Activated T-helper 1 cell treated with anti-CD3 and anti-CD28 coated beads, Interleukin-12 subunit alpha, Interleukin-12 subunit beta, Interleukin-2, Interleukin-4 antibody, amounts not matched to agents 30 ng/mL and 10 ng/mL and 1 ng/mL, durations not matched to agents 14 hours and 24 hours and 36 hours (primary cell): ENCODE measurements at places on chromosomes 6 and 20. TPM values are rescaled to one million over a fixed set of nuclear protein-coding genes. Genes with fewer than 3 reads are reported as not detected.
A peak's percentile ranks its signal among the peaks of the same experiment; 100 is the strongest.

GRCh38 chr6:157592541-157592940 lies 211.6 kb downstream of the ZDHHC14 start:
- no peak for DNase-seq

GRCh38 chr6:63114610-63115211 lies 96.6 kb upstream of the FKBP1C start:
- no peak for DNase-seq

- DNase-seq: no peak
Measured at GRCh38 chr6:113824866-113825265, 32.3 kb upstream of the MARCKS start.

DNA sequence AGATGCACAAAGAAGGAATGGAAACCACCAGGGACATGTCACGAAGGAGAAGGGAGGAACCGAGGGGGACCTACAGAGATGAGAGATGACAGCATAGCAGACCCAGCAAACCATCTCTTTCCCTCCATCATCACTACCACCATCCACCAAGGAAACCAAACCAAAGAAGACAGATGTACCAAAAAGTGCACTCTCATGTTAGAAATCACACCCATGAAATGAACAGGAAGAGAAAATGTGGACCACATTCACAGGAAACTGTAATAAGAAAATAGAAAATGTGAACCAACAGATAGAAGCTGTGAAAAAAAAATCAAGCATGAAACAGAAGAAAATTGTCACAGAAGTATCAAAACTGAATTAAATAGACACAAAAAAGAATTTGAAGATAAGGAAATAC lies 672.7 kb downstream of the QKI start:
- no peak for DNase-seq

- DNase-seq: peak; percentile 10
Measured at GRCh38 chr20:38434301-38434741, 807 bp downstream of the SNHG17 start.

GRCh38 chr6:75326557-75327258 lies 42.1 kb upstream of the TMEM30A start:
- no peak for DNase-seq

BPIFB1 gene
- not detected in 2 replicates for total RNA-seq

UST gene
- 0.29 and 0.49 TPM in 2 replicates for total RNA-seq

- DNase-seq: no peak
Measured at GRCh38 chr6:113843500-113844073, 13.6 kb upstream of the MARCKS start.

RSPO4 gene
- total RNA-seq: not detected in 2 replicates

- no peak for DNase-seq
Measured at GRCh38 chr6:148957752-148958151, 210.9 kb downstream of the UST start.

GRCh38 chr6:83168556-83168955 lies 24.5 kb downstream of the PGM3 start:
- DNase-seq: no peak

SPATA25 gene
- total RNA-seq: 0.59 and 1.1 TPM in 2 replicates

DNA sequence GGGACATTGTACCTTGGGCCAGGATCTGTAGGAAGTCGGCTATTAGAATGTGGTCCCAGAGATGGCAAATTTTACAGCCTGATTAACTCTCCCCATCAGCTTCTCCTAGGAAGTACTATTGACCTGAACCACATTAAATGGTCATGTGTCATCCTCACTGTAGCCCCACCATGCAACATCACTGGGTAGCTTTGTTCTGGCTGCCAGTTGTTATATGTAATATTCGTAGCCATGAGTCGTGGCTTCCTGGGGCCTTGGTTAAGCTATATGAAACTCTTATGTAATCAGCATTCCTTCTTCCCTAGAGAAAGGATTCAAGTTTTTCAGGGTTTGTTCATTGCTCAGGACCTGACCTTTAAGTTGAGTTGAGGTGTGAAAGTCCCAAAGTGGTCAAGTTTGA lies 125.7 kb downstream of the ANKS1A start:
- DNase-seq: no peak

HLA-DOB gene
- 4.2 and 4.3 TPM in 2 replicates for total RNA-seq

DNA sequence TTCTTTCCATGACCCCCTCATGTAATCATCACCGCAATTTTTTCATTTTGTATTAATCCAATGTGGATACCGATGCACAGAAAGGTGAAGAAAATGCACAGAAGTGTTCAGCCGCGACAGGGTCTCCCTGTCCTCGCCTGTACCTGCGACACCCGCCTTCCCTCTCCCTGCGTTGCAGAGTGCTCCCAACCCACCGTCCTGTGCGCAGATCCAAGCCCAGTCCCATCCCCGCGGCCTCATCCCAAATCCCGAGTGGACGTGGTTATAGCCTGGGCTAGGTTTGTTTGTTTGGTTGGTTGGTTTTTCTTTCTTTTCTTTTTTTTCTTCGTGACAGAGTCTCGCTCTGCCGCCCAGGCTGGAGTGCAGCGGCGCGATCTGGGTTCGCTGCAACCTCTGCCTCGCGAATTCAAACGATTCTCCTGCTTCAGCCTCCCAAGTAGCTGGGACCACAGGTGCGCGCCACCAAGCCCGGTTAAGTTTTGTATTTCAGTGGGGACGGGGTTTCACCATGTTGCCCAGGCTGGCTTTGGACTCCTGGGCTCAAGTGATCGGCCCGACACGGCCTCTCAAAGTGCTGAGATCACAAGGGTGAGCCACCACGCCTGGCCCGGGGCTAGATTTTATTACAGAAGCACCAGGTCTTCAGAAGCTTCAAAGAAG lies 536 bp upstream of the RAET1G start:
- no peak for DNase-seq

BANF2 gene
- not detected in 2 replicates for total RNA-seq

- DNase-seq: no peak
Measured at GRCh38 chr6:106974336-106974998, at the start of gene CD24. Gene CD24, minus strand, starts transcription at chr6:106974729. Its CDS starts 83 bp downstream, at chr6:106974646.

DNA sequence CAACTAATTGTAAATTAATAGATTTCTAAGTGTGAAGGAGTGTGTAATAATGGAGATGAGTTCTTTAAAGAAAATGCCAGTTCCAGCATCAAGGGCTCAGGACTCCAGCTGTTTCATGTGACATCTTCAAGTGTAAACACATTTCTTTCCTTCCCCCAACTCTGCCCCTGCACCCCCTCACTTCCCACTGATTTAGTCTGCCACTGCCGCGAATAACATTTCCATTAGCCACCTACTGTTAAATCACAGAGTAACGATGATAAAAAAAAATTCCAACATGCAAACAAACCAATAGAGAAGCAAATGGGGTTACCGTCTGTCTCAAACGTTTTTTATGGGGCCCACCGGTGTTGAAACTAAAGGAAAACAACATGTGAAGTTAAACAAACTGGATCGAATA lies 414.3 kb downstream of the SAMD5 start:
- no peak for DNase-seq

DNA sequence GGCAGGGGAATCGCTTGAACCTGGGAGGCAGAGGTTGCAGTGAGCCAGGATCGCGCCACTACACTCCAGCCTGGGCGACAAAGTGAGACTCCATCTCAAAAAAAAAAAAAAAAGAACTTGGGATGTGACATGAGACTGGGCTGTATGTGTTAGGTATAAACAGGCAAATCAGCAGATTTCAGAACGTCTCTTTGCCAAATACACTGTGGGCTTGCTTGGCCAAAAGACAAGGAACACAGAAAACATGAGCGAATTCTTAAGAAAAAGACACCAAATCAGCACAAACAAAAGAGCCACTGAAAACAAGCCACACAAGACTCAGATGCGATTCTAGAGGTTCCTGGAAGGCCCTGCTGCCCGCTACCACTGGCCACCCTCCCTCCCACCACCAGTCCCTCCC lies 12.5 kb downstream of the ETV7 start:
- no peak for DNase-seq

GRCh38 chr6:474453-475185 lies 83.1 kb downstream of the IRF4 start:
- peak; percentile 75 for DNase-seq
